ENCODE measurements at places on chromosomes 3 and 15. TPM values are rescaled to one million over a fixed set of nuclear protein-coding genes. Genes with fewer than 3 reads are reported as not detected.

The SERINC4 gene
- total RNA-seq = not detected

The IL5RA gene
- total RNA-seq = not detected

The NMNAT3 gene
- total RNA-seq = not detected

The ALDH1L1 gene
- 0.39 TPM for total RNA-seq

The XCR1 gene
- under 0.01 TPM for total RNA-seq
